Spleen (tissue), 13 donors: ENCODE measurements at places on chromosomes 5 and 9. TPM values are rescaled to one million over a fixed set of nuclear protein-coding genes. Genes with fewer than 3 reads are reported as not detected.

Gene NEURL1B
- 0.26 TPM for polyA plus RNA-seq

- DNase-seq, result no peak
These were observed 526.3 kb downstream of the GABRG2 start for GRCh38 chr5:162593881-162594280.

GRCh38 chr5:33223563-33224284 is 217.0 kb upstream of the TARS1 start:
- no peak for DNase-seq

- no peak for DNase-seq
These were observed 65.3 kb upstream of the CXCL14 start for GRCh38 chr5:135643881-135644766.

DNA sequence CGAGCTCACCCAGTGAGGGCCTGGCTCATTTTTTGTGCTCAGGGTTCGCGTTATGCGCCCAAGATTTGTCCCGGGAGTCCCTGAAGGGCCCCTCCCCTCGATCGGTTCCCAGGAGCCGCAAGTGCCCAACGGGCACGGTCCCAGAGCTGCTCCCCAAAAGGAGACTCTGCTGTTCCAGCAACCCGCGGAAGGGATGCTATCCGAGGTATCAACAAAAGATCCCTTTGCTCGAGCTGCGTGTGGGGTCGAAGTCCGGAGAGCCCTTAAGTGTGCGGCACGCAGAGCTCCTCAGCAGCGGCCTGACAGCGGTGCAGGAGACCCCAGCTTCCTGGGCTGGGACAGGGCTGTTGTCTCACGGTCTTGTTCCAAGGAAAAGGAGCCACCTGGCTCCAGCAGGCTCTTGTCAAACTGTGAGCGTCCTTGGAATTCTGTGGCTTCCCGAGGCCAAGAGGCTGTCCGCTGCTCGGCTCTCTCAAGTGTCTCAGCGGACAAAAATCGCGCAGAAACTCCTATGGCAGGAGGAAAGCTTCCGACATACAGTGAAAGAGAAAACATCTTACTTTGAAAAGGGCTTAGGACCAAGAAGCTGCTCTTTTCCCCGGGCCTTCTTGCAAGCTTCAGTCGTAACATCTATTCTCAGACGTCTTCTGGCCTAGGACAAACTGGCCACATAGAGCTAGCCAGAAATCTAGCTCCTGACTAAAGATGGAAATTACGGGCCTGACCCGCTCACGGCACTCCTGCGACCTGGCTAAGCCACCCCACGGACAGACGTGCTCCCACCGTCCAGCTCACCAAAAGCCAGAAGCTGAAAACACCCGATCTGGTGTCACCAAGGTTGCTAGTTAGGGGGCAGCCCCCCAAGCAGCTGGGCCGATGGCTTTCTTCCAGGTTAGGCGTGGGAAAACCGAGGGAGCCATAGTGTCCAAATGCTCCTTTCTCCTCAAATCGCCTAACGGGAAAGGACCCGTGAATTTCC is 2.6 kb upstream of the FOXB2 start:
- no peak for DNase-seq

GRCh38 chr5:158326256-158326655 is 467.3 kb upstream of the CLINT1 start:
- DNase-seq, result no peak

Gene PCDHGC3
- polyA plus RNA-seq, result 7.0 TPM
